Fibroblast of skin of left quadriceps (primary cell): ENCODE measurements at places on chromosomes 7 and 10.

GRCh38 chr10:24041034-24041433 is 167.9 kb upstream of the KIAA1217 start:
- DNase-seq: peak; percentile 29

- no peak for DNase-seq
Measured at GRCh38 chr7:150379441-150380379, 580 bp downstream of the ZNF775 start.

DNA sequence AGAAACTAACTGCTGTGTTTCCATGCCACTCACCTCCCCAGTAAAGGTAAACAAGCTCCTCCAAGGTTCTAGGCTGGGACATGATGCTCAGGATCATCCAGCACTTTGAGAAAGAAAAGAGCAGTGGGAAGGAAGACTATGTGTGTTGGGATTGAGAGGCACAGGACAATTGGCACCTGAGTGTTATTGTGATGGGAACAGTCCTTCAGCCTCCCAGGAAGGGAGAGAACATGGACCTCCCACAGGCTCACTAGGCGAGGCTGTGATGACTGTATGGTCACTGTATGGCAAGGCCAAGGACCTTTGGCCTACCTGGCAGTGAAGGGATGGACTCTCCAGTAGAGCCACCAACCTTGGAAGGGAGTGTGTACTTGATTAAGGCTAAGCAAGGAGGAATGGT is 123.2 kb upstream of the UNC5B start:
- DNase-seq: no peak

DNA sequence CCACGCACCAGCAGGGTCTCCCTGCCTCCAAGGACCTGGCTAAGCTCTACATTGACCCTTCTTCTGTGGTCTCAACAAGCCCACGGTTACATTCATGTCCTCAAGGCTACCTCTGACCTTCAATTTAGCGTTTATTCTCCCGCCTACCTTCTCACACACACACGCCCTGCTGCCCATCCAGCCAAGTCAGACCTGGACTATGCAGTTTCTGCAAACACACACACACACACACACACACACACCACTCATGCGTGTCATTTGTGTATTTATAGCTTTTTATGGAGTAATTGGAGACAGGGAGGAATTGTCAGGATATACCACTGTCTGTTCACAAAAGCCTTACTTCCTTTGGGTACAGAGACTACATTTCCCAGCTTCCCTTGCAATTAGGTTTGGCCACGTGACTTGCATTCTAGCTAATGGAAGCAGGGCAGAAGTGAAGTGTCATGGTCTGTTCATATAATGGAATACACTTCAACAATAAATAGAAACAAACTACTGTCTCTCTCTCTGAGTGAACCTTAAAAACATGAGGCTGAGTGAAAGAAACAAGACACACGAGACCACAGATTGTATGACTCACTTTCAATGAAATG is 53.8 kb upstream of the CPXM2 start:
- peak; percentile 54 for DNase-seq

DNA sequence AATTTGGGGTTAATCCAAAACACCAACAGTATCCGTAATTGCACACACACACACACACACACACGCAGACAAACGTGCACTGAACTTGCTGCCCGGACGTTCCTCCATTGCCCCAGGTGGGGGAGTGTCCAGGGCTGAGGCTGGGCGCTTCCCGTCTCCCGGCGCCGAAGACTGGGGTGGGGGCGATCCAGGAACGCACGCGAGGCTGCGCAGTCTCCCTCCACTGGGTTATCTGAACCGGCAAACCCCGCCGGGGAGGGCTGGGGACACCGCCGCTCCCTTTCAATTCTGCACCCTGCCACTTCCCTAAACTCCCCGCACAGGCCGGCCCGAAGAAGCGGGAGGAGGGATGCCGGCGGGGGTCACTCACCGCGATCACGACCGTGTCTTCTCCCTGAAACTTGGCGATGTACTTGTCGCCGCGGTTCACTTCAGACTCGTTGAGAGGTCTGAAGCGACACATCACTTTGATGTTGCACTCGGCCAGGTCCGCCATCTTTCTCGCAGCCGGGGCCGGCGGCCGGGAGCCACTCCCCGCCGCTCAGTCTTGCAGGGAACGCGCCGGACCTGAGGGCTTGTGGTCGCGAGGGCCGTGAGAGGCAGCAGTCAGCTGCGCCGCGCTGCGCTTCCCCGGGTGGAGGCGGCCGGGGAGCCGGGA is 618 bp downstream of the KIF5B start:
- DNase-seq: no peak

DNA sequence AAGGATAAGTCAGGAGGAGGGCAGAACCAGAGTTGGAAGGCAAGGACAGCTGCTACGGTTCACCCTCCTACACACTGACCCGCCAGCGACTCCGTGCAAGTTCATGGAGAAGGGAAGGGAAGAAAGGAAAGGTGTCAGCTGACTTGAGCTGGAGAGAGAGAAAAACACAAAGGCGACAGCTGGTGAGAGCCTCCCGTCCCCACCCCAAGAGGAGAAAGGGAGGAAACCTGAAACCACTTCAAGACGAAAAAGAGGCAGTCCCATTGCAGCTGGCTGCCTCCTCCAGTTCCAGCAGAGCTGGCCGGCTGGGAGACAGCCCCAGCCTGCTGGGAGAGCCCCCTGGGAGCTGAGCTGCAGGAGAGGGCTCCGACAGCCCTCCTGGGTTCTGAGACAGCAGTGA is 75.2 kb downstream of the PARD3 start:
- no peak for DNase-seq

DNA sequence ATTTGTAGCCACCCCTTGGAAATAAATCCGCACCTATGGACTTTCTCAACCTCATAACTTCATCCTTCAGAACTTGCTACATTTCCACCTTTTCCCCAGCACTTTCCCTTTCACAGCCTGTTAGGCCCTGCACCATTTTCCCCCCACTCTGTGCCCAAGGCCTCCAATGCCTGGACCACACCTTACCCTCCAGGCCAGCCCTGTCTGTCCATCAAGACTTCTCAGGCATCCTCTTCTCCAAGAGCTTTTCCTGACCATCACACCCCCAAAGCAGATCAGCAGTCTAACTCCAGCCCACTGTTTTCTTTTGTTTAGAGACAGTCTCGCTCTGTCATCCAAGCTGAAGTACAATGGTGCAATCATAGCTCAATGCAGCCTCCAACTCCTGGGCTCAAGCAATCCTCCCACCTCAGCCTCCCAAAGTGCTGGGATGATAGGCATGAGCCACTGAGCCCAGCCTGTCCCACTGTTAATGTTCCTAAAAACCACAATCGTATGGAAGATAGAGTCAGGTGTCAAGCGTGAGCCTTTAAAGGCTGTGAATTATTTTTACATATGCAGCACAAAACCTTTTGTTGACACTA is 116.8 kb downstream of the PARD3 start:
- no peak for DNase-seq

GRCh38 chr10:94364482-94364881 is 1.7 kb upstream of the NOC3L start:
- no peak for DNase-seq

GRCh38 chr7:106717955-106718871 is 57.3 kb upstream of the CCDC71L start:
- DNase-seq: peak; percentile 99

GRCh38 chr7:2163600-2164555 is 68.9 kb downstream of the MAD1L1 start:
- no peak for DNase-seq

DNA sequence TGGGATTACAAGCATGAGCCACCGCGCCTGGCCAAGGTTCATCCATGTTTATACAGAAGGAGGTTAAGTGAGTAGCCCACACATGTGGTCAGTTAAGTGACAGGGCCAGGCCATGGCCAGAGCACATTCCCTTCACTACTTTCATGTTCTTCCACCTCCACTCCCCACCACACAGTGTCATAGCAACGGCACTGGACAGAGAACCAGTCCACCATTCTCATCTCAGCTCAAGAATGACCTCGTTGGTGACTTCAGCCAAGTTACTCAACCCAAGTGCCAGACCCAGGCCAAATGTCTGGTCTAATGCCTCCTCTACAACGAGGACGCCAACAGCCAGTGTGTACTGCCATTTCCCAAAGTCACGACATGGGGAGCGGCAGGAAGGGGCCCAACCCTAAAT is 62.4 kb downstream of the INHBA start:
- no peak for DNase-seq

- DNase-seq: no peak
Measured at GRCh38 chr10:106515206-106515790, 649.2 kb downstream of the SORCS1 start.

GRCh38 chr10:3408603-3409365 is 236.2 kb upstream of the PITRM1 start:
- DNase-seq: no peak

DNA sequence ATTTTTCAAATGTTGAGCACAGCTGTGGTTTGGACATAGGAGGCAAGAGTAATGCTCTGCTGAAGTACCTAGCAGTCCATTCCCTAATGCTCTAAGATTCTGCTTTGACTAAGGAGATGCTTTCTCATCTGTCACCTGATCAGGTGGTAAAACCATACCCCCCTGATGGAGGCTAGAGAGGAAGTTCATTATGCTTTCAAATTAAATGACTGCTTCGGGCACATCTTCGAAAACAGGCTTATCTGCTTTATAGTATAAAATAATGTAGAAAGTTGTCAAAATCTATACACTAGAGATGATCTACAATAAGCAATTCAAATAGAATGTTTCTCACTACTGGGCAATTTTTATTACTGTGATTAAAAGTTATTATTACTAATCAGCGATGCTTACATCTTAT is at the start of gene GNAT3:
Gene GNAT3 (minus strand): TSS at position 101 of the 400 bp plus-strand sequence. CDS start 138 bp downstream, outside the sequence.
- DNase-seq: no peak

- DNase-seq: no peak
Measured at GRCh38 chr10:70212879-70213278, 20.4 kb downstream of the PPA1 start.

DNA sequence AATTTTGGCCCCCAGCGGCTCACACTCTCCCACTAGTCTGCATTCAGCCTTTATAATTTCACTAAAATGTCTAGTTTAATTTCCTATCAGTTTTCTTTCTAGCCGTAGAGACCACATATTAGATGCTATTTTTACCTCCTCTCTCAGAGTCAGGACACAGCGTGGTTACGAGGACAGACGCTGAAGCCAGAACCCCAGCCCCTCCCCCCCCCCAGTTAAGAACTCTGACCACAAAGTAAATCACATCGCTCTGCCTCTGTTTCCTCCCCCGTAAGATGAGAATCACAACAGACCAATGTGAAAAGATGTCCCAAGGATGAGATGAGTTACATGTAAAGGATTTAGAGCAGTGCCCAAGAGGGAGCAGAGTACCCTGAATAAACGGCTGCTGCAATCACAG is 11.1 kb upstream of the TARP start:
- DNase-seq: no peak

DNA sequence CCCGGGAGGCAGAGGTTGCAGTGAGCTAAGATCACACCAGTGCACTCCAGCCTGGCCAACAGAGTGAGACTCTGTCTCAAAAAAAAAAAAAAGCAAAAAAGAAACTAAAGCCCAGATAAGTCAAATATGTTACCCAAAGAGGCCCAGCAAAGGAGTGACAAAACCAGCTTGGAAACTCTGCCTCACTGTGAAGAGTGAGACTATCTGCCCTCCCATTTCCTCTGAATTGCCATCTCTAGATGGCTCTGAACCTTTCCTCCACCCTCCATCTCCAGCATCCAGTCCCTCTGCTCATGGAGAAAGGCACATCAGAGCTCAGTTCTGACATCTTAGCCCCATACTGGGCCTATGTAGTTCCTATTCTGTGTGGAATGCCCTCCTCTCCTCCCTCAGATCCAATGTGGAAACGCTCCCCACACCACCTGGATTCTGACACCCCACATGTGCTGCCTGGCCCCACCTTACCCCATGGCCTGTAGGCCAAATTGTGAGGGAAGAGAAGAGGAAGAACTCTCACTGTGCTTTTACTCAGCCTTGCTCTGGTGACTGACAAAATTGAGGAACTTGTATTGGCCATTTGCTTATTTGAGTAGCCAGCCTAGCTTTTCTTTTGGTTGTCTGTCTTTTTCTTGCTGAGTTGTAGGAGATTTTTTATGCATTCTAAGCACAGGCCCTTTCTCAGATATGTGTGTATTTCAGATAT is 18.0 kb upstream of the NUDCD3 start:
- DNase-seq: no peak

GRCh38 chr7:55020466-55020871 is 1.7 kb downstream of the EGFR start:
- no peak for DNase-seq

DNA sequence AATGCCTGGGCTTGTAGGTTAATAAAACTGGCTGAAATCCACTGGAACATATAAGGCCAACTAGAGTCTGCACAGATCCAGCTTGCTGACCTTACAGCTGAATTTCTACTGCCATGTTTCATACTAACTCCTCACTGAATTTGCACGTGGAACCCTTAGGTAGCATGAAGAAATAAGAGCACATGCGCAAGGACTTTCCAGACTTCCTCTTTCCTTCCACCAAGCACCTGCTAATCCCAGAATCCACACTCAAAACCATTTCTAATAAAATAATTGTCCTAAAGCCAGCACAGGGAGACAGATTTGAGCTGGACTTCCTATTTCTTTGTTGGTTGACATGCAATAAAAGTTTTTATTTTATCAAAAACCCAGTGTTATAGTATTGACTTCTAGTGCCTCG is 46.8 kb downstream of the NPVF start:
- no peak for DNase-seq

DNA sequence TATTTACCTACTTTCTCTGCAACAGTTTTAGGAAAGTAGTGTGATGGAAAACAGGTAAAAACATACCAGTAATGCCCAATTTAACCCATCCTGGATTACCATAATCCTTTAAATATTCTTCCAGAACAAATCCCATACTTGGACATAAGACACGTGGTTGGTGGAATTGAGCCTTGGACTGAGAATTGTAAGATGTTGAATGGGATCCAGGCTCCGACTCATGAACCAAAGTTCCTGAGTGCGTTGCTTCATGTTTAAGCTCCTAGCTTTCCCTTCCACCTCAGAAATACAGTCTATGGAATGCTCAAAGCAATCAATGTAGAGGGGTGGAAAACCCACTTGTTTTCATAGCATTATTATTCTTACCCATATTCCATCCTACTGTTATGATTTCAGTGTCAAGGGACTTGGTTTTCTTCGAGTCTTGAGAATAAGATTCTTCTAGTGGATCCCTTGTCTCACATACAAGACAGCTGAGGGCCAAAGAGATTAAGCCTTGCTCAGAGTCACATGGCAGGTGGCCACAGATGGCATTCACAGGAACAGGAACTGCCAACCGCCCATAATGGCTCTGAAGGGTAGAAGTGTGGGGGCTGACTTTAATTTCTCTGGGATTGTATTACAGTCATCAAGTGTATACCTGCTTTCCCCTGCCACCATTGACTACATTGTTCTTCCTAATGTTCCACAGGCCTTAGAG is 171.2 kb downstream of the GFRA1 start:
- peak; percentile 23 for DNase-seq

- no peak for DNase-seq
Measured at GRCh38 chr7:32618470-32618869, 123.2 kb downstream of the AVL9 start.

GRCh38 chr10:49070701-49071100 is 44.6 kb downstream of the VSTM4 start:
- no peak for DNase-seq

- peak; percentile 91 for DNase-seq
Measured at GRCh38 chr10:5559642-5560141, 34.9 kb downstream of the CALML3 start.

- DNase-seq: peak; percentile 32
Measured at GRCh38 chr7:48182718-48183369, 11.6 kb downstream of the ABCA13 start.

- peak; percentile 63 for DNase-seq
Measured at GRCh38 chr7:134827889-134828288, 48.5 kb downstream of the CALD1 start.
